Activated CD8-positive, alpha-beta memory T cell treated with anti-CD3 and anti-CD28 coated beads for 1 hour (primary cell): ENCODE measurements at places on chromosomes 3 and 15.

DNA sequence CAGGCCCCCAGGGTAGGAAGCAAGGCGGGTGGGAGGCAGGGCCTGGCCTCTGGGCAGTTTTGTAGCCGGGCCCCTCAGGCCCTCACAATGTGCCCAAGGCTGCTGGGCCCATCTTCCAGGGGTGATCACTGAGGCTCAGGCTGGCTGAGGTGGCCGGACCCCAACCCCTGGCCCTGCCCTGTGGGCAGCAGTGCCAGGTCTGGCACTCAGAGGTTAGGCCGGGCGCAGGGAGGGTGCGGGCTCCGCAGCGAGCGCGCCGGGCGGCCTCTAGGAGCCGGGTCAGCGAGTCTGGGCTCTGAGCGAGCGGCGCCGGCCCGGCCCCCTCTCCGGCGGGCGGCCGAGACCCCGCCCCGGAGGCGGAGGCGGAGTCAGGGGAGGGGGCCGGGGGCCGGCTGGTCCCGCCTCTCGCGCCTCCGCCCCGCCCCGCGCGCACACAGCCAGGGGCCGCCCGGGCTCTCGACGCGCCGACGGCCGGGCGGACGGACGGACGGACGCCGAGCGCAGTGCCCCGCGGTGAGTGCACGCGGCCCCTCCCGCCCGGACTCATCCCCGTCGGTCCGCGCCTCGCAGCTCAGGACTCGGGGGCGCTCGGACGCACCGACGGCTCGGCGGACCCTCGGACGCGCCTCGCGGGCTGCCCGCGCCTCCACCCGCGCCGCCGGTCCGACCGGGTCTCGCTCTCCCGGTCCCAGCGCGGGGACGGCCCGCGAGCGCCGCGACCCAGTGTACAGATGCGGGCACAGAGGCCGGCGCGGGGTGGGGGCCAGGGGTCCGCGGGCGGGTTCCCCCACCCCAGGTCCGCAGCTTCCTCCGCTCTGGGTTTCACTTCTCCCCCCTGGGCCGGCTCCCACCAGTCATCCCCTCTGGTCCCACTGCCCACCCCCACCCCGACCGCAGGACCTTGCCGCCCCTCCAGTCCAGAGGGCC lies at the start of gene FBLN2:
TSS of gene FBLN2 (plus strand) at position 430 of the 927 bp plus-strand sequence. CDS start 21,231 bp downstream, outside the sequence.
- DNase-seq, result no peak

DNA sequence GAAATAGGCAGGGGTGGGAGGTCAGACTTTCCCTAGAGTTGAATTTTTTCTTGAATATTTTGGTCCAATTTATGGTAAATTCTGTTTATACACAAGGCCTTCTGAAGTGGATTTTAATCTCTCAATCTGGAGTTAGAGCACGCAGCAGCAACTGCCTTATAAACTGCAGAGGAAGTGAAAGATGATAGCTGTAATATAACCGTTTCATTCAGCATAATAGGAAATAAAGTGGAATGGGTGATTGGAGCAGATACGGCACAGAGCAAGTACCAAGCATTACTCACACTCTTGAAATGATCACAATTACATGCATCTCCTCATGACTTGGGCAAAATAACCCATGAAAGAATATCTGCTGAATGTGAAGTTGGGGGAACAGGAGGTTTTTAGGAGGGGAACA lies 106.8 kb downstream of the ARRDC4 start:
- no peak for DNase-seq

DNA sequence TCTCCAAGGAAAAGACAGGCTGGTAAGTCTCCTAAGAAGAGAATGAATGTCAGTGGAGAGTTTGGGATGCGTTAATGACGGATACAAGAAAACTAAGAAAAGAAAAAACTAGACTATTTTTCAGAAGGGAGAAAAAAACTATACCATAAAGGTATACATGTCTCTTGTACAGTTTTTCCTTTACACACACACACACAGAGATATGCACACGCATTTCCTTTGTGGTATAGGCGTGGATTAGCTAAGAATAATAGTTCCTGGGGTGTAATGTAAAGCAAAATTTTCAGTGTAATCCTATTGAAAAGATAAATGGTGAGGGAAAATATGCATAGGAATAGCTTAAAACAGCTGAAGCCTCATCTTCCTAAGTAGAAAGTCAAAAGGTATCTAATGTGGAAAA lies 36.3 kb downstream of the GABPB1 start:
- DNase-seq, result no peak

- DNase-seq, result peak; percentile 13
These were observed 120.3 kb downstream of the ETFA start for GRCh38 chr15:76190751-76191538.

- DNase-seq, result no peak
These were observed 43.0 kb upstream of the FBN1 start for GRCh38 chr15:48688493-48688892.

DNA sequence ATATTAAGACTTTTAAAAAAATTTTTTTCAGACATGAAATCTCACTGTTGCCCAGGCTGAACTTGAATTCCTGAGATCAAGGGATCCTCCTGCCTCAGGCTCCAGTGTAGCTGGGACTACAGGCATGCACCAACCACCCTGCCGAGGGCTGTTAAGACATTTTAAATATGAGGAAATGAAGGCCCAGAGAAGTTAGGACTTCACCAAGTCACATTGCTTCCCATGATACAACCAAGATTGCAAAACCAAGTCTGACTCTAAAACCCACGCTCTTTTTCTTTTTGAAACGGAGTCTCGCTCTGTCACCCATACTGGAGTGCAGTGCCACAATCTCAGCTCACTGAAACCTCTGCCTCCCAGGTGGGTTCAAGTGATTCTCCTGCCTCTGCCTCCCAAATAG lies 28.0 kb downstream of the PTPN9 start:
- no peak for DNase-seq

DNA sequence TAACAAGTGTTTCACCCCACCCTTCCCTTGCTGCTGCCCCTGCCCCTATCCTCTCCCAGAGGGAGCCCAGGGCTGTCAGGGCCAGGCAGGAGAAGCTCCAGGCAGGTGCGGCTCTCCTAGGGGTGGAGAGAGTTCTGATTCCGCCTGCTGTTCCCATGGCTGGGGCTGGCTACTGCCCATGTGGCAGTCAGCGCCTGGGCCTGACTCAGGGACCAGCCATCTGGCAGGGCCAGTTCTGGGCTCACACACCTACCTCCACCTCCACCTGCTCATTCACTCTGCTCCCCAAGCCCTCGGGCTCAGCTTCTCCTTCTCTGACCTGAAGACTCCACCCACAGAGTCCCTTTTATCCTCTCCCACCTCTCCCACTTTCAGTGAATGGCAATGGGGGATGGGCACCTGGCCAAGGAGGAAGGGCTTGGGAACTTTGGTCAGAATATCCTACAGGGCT lies 23.4 kb downstream of the AMOTL2 start:
- no peak for DNase-seq

- DNase-seq, result no peak
These were observed 769 bp upstream of the SELENOS start for GRCh38 chr15:101277943-101278564.

DNA sequence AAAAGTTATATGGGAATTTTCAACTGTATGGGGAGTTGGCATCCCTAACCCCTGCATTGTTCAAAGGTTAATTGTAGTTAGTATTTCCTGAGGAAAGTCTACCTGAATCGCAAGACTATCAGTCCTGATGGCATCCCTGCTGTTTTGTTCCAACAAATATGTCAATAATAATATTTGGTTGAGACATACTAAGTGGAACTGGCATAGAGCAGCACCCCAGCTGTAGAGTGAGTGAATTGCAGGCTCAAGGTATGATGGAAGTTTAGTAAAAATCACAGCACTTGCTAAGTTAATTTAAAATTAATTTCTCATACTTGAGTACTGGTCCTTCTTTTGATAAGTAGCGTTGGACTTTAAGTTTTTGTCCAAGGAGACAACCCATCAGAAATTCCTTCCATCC lies 18.0 kb upstream of the COMMD2 start:
- DNase-seq, result no peak

- DNase-seq, result no peak
These were observed 425.0 kb upstream of the ADAMTS9 start for GRCh38 chr3:65112751-65113300.

DNA sequence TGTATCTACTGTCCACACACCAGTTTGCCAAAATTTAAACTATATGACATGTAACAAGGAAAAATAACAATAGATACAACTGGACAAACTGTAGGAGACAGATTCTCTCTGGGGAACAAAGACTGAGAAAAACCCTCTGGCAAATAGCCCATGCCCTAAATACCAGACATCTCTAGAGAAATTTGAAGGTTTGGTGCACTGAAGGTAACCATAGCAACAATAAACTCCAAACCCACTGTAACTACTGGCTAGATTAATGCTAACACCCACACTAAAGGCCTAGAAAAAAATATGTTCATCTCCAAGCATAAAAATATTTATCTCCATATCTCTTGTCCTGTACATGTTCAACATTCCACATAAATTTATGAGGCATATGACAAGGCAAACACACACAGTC lies 267.1 kb downstream of the STXBP5L start:
- DNase-seq, result no peak

GRCh38 chr15:84810073-84810840 lies 6.9 kb upstream of the ALPK3 start:
- no peak for DNase-seq

DNA sequence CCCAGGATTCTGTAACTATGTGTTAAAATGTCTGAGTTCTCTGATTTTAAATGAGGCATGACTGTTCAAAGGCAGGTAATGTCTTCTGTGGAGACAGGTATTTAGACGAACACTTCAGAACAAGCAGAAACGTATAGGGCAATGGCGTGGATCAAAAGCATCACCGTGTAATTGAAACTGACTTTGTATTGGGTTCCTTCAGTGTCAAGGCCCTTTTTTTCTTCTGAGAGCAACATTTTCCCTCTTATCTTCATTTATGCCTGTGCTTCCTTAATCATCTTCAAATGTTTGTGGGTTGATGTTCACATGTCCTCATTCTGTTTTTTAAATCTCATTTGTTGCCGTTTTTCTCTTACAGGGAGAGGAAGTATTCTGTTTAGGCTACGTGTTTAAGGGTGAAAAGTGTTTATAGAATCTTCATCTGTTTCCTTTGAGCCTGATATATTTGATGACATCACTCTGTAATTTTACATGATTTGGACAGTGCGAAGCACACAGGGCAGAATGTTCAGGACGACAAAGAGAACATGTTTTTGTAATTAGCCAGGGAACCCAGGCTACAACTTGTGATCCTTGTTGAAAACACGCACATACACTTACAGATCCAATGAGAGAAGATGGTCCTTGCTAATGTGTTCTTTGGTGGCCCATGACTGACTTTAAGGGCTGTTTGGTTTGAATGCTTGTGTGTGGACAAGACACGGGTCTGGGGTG lies 196.0 kb downstream of the LRTM1 start:
- no peak for DNase-seq

DNA sequence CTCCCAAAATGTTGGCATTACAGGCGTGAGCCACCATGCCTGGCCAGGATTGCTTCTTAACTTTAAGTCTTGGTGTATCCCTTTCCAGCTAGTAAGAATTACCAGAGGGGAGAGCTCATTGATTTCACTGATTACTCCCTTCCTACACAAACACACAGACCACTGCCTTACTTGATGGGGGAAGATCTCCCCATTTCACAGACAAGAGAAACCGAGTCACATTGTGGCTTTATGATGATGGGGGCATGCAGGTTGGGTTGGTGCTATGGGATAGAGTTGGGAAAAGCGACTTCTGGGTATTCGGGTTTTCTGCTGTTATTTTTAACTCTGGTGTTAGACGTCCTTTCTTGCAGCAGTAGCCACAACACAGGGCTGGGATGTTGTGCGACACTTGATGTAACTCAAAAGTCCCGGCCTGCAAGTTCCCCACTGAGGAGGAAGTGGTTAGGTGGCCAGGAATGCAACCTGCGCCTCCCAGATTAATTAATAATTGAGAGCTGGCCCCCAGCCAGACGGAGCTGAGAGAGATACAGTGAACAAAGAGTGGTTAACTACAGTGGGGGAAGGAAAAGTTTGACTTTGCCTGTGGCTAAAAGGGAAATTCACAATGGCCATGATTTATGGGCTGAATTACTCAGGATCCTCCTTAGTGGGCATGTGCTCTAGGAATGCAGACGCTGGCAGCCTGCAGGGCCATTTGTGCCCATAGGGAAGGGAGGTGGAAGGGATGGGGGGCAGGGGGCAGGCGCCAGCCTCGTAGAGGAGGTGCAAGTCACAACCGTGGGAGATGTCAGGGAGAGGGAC lies 63.6 kb downstream of the SMAD6 start:
- DNase-seq, result no peak

GRCh38 chr3:52393131-52393807 lies 51.6 kb downstream of the SEMA3G start:
- DNase-seq, result no peak

DNA sequence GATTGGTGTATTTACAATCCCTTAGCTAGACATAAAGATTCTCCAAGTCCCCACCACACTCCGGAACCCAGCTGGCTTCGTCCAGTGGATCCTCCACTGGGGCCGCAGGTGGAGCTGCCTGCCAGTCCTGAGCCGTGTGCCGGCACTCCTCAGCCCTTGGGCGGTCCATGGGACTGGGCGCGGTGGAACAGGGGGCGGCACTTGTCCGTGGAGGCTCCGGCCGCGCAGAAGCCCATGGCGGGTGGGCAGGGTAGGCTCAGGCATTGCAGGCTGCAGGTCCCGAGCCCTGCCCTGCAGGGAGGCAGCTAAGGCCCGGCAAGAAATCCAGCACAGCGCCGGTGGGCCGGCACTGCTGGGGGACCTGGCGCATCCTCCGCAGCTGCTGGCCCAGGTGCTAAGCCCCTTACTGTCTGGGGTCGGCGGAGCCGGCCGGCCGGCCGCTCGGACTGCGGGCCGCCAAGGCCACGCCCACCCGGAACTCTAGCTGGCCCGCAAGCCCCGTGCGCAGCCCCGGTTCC lies 3.5 kb upstream of the RNU5B-1 start:
- DNase-seq, result no peak

DNA sequence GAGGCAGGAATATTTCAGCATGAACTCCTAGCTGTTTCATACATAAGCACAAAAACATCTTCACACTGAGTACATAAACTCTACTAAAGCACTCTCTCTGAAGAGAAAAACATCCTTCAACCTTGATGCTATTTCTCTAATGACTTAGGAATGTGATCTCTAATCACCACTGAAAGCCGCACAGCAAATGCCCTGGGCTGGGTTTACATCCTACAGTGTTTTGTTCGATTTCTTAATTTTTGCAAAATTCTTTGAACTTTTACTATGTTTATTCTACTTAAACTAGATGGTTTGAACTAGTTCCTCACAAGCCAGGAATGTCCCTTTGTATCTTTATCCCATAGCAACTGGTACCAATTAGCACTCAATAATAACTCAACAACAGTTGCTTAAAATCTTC lies 130.9 kb upstream of the ABI3BP start:
- DNase-seq, result no peak
